Iris pigment epithelial cell (primary cell): ENCODE measurements at places on chromosomes 5 and 9.

DNA sequence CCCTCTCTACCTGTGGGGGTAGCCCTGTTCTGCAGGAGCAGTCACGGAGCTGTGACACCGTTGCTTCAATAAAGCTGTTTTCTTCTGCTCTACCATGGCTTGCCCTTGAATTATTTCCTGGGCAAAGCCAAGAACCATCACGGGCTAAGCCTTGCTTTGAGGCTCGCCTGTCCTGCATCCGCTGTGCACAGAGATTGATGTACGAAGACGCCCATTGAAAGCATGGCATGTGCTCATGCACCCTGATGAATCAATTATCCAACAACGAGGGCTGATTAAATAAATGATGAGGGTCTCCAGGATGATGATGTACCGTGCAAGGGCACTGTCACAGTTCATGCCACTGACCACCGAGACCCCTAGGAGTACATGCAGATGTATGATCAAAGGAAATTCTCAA, 20.7 kb downstream of the PTGES start:
- no peak for DNase-seq

DNA sequence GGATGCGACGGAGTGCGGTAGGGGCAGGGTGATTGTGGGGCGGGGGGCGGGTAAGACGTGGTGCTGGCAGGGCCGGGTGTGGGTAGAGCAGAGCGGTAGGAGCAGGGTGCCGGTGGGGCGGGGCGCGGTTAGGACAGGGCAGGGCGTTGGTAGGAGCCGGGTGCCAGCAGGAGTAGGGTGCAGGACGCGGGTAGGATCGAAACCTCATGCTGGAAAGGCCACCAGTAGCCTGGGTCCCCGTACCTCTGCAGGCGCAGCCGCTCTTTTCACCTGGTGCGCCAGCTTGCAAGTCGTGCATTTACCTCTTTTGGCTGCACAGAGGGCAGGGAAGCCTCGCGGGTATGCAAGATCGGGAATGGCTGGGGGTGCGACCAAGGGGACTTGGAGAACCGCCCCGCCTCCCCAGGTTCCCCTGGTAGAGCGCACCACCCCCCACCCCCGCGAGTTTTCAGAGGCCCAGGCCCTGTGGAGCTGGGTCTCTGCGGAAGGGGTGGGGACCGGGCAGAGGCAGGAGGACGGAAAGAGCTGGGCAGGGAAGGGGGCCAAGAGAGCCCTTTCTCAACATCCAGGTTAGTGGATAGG, 104.8 kb upstream of the SIMC1 start:
- DNase-seq = no peak

DNA sequence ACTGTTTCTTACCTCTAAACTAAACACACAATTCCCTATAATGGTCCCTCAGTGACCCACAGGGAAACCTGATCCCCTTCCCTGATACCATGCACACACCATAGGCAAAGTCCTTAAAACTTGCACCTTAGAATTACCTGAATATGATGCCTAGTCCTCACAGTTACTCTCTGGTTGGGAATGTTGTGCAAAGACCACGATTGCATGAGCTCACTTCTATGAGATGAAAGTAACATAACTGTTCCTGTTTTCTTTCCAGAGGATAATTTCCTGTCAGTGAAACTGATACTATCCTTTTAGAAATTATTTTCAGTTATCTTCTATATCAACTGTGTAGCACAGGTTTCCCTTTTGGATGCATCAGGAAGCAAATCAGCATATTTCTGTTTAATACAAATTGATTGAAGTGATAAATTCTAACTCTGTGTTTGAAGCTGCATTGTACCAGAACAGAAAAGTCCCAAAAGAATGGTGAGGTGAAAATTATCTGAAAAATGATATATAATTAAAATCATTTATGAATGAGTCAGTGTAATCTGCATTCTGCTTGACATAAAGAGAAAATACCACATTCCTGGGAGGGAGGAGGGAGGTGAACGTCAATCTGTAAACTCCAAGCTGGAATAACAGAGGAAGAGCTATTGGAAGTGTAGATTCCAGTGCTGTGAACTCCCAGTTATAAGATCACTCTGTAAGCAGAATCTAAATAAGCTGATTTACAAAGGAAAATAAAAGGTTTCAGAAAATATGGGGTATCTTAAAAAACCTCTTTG, 51.2 kb upstream of the TNFAIP8 start:
- peak; percentile 47 for DNase-seq

DNA sequence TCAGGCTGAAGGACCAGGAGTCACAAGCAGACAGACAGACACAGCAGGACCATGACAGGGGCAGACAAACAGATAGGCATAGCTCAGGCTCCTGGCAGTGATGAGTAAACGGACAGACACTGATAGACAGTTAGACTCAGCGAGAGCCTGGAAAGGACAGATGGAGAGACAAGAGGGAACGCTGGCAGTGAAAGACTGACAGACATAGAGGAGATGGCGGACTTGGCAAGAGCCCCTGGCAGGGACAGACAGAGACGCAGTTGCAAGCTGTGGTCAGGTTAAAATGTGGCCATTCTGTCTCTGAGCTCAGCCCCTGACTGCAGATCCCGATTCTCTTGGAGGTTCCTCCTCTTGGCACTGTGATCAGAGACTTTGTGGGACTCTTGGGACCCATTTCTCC, 13.6 kb downstream of the CSF2 start:
- no peak for DNase-seq
